ENCODE measurements at places on chromosomes 11 and 22.

- no peak for DNase-seq
These were observed 527.5 kb downstream of the NTM start for GRCh38 chr11:131897956-131898355.

GRCh38 chr22:49532869-49533802 lies 294.5 kb downstream of the BRD1 start:
- DNase-seq, result no peak

DNA sequence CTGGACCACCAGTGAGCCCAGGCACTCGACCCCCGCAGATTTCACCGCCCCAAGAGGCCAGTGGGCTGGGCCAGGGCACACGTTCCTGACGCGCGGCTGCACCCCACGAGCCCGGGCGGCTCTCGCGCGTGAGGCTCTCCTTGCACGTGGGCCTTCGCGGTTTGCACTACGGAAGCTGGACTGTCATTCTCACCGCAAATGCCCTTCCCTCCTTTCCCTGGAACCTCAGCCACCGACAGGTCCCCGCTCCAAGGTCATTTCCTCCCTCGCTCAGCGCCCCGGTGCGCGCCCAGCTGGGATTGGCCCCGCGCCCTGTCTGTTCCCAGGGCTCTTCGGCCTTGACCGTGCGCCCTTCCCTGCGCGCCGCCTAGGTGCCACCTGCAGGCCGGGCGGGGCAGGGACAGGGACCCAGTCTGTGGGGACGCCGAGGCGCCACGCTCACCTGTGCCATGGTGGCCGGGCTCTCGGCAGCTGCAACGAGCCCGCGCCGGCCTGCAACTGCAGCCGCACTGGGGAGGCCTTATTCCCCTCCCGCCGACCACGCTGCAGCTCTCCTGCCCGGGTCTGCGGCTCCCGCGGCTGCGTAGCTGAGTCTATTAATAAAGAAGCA lies 2.1 kb upstream of the CPT1A start:
- DNase-seq, result peak; percentile 74

GRCh38 chr11:68341557-68342458 lies 29.4 kb downstream of the LRP5 start:
- no peak for DNase-seq

DNA sequence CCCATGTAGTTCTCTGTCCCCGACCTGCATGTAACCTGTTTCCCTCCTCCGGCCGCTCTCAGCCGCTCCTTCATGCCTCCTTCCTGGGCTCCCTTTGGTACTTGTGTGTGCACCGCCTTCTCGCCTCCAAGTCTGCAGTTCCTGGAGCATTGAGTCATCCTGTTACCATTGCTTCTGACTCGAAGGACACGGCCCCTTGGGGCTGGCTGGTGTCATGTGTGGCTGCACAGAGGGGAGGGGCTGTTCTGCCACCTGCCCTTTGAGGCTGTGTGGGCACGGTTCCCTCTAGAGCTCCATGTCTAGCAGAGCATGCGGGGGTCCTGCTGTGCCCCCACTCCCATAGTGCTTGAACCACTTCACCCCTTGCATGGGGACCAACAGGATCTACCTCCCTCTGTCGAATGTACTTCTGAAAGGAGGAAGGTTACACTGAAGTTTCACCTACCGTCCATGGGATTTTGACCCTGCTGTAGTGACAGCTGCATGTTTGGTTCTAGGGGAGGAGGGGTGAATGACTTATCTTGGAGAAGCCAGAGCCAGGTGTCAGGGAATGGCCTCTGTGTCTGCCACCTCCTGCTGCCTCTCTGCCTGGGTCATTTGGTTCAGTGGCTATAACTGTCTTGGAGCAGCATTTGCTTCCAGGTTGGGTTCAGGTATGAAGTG lies 39.6 kb downstream of the BCR start:
- DNase-seq, result peak; percentile 35

GRCh38 chr11:83275888-83276641 lies 10.1 kb downstream of the CCDC90B start:
- no peak for DNase-seq

GRCh38 chr11:88619656-88620385 lies 282.3 kb upstream of the CTSC start:
- DNase-seq, result no peak

- no peak for DNase-seq
These were observed 8.4 kb downstream of the SELENOO start for GRCh38 chr22:50208939-50209892.

GRCh38 chr11:134349802-134350355 lies 18.1 kb downstream of the GLB1L2 start:
- DNase-seq, result no peak

Measured in stimulated activated CD4-positive, alpha-beta T cell treated with anti-CD3 and anti-CD28 coated beads, Interleukin-4, amount 100 ng/mL, for 4 hours (primary cell).